ENCODE measurements at places on chromosomes 2 and 18.

DNA sequence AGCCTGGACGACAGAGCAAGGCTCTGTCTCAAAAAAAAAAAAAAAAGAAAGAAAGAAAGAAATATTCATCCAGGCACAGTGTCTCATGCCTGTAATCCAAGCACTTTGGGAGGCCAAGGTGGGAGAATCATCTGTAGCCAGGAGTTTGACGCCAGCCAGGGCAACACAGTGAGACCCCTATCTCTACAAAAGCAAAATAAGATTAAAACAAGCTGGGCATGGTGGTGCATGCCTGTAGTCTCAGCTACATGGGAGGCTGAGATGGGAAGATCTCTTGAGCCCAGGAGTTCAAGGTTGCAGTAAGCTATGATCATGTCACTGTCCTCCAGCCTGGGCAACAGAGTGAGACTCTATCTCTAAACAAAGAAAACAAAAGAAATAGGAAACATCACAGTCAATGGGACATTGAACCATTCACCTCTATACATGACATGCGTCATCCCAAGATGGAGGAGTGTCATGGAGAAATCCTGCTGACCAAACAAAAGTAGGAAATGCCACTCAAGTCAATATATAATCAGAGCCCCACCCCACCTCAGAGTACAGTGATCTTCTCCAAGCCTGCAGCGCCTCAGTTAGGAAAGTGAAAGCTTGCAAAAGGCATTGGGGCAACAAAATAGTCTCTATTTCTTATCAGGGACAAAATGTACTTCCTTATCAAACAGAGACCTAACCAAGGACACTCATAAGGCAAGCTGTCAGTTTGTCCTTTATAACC lies 9.8 kb downstream of the FEV start:
- DNase-seq = no peak

- DNase-seq = no peak
These were observed 58.8 kb downstream of the DGKD start for GRCh38 chr2:233413046-233413445.

DNA sequence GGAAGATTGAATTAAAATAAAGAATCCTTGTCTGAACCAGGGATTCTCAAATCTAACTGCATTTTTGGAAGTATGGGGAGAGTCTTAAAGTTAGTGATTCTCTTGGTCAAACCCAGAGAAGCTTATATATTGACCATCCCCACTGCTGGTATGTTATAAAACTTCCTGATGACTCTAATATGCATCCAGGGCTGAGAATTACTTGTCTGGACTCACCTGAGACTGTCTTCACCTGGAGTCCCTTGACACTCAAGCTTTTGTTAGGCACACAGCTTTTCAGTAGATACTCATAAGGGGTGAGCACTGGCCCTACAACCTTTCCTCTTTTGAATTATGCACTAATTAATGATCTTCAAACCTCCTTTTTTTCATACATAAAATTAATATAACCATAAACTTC lies 149.6 kb upstream of the GULP1 start:
- no peak for DNase-seq

- DNase-seq = no peak
These were observed 47.1 kb downstream of the CNGA3 start for GRCh38 chr2:98393354-98393753.

DNA sequence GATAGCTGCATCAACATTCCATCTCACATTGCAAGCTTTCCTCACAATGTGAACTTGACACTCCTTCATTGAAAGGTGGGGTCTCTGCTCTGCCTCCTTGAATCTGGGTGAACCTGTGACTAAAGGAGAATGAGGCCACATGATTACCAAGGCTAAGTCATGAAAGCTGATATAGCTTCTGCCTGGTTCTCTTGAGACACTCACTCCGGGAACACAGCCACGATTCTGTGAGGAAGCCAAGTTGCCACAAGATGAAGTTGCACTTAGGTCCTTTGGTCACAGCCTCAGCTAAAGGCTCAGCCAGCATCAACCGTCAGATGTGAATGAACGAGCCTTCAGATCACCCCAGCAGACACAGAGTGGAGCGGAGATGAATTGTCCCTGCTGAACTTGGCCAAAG lies 94.7 kb upstream of the FAM136A start:
- DNase-seq = no peak

DNA sequence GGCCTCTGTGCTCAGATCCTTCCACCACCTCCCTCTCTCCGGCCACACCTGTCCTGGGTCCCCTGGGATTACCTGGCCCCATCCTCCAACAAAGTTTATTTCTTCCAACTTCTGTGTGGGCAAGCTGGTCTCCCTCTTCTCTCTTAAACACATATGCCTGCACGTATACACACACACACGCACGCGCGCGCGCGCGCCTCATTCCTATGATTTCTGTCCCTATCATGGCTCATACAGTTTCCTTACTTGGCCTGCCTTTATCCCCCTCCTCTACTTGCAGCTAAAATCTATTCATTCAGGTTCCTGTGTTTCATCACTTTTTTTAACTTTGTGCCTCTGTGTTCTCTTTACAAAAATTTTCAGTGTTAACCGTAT lies 96.4 kb downstream of the LOXHD1 start:
- no peak for DNase-seq

- no peak for DNase-seq
These were observed 1307.8 kb upstream of the TMEFF2 start for GRCh38 chr2:193502363-193503035.

DNA sequence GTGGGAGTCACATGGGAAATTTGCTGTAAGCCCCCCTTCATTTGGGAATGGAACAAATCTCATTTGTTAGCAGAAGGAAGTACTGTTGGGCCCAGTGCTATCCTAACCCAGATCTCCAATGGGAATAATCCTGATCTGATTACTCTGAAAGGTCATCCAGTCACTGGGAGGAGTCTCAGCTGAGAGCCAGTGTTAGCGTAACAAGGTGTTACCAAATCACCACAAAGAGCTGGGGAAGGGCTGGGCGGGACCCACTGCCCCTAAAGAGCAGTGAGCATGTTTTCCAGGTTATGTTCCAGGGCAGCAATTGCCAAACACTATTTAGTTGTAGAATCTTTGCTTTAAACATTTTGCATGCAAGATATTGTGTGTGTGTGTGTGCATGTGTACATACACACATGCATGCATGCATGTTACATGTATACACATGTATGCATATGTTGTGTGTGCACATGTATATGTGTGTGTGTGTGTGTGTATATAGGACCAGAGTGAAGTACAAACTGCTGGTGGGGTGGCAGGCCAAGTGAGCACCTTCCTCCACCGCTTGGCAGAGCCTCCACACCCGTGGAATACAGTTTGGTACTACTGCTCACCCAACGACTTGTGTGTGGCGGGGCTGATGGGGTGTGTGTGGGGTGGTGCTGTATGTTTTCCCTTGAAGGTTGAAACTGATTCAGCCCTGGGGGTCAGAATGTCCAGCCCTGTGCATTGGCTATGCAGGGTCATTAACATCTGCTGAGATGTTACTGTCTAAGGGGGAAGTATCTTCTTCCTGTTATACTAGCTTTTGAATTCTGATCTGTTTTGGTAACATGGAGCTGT lies 15.2 kb downstream of the INPP5D start:
- DNase-seq = no peak

DNA sequence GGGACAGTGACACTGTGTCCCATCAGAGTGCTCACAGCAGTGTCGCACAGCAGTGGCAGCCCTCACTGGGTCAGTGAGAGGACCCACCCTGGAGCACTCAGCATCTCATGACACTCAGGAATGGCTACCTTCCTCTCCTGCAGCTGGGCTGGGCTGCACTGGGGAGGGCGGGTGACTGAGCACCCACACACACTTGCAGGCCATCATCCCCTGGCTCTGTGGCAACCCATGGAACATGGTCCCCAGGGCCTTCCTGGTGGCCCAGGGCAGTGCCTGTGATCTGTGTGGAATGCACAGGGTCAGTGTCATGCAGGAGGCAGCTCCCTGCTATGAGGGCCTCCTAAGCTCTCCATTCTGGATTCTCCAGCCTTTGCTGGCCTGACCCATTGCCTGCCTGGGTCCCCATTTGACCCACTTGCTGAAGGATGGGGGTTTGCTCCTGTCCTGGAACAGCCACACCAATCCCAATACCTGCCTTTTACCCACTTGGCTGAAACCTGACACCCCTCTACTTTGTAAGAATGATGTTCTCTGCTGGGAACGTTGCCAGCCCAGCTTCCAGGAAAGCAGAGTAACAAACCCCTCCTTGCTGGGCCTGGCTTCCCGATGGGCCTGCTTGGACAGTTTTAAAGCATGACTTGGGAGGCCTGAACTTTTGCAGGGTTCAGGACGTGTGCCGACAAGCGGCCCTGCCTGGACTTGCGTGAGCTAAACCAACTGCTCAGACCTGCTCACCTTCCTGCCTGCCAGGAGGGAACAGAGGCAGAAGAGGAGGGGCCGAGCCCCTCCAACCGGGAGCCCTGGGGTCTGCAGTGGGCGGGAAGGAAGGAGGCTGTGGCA lies 13.7 kb downstream of the HS6ST1 start:
- peak; percentile 18 for DNase-seq

- peak; percentile 10 for DNase-seq
These were observed 93.8 kb upstream of the FSIP2 start for GRCh38 chr2:185644828-185645227.

- no peak for DNase-seq
These were observed 174.0 kb downstream of the ARL4C start for GRCh38 chr2:234322766-234323465.

- no peak for DNase-seq
These were observed 28.9 kb downstream of the PPP1CB start for GRCh38 chr2:28780496-28780895.

- no peak for DNase-seq
These were observed 19.3 kb upstream of the ZC3H15 start for GRCh38 chr2:186466743-186467142.

- peak; percentile 14 for DNase-seq
These were observed 240.6 kb downstream of the SOX11 start for GRCh38 chr2:5932556-5933469.

GRCh38 chr2:152413228-152414030 lies 78.5 kb downstream of the FMNL2 start:
- DNase-seq = no peak

GRCh38 chr2:230939066-230939591 lies 14.1 kb upstream of the GPR55 start:
- no peak for DNase-seq

DNA sequence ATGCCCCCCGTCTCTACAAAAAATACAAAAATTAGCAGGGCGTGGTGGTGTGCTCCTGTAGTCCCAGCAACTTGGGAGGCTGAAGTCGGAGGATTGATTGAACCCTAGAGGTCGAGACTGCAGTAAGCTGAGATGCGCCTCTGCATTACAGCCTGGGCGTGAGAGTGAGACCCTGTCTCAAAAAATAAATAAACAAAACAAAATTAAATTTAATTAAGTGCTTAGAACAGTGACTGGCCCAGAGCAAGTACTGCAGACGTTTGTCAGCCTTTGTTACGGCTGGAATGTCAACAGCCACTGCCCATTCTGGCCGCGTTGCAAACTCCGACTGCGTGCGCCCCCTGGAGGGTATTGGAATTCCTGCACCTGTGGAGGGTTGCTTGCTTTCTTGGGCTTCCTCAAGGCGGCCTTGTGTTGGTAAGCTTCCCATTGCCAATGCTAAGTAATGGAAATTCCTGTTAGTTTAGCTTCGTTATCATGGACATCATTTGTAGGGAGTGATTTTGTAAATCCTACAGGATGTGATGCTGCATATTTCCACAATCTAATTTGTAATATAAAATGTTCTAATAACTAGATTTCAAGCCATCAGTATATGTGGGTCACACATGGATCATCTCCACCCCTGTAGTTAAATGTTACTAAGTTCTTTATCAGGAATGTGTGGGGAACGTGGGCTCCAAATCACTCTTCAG lies 15.9 kb upstream of the ATP6V1B1 start:
- DNase-seq = no peak

DNA sequence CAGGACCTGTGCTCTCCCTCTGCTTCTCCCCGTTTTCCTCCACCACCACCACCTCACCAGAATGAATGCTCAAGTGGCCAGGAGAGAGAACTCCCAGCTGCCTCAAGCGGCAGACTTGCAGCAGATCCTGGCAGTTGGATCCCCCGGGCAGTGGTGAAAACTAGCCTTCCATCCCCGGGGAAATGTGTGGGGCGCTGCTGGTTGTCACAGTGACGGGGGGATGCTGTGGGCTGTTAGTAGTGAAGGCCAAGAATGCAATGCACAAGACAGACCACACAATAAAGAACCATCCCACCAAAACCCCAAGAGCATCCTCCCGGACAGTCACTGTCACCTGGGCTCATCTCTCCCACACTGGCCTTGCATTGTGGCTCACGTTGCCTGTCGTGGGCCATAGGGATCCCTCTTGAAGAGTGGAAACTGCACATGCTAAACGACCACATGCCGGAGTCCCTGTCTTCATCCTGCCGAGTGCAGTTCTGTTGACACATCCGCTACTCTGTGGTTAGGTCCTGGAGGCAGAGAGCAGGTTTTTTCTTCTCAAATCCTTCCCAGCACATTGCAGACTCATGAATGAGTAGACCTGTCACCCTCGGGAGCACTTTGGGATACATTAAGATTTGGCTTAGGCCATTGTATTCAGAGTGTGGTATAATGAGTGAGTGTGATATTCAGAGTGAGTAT lies 13.5 kb downstream of the SPATA3 start:
- DNase-seq = no peak

GRCh38 chr2:33497221-33497650 lies 20.8 kb downstream of the RASGRP3 start:
- DNase-seq = no peak

DNA sequence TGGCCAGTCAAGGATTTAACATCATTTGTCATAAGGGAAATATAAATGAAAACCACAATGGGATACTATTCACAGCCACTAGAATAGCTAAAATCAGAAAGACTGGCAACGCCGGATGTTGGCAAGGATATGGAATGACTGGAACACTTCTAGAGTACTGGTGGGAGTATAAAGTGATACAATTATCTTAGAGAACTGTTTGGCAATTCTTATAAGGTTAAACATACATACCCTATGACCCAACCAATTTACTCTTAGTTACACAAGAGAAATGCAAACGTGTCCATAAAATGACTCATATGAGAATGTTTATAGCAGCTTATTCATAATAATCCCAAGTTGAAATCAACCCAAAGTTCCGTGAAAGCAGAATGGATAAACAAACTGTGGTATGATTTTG lies 35.1 kb downstream of the MAPK4 start:
- DNase-seq = no peak

DNA sequence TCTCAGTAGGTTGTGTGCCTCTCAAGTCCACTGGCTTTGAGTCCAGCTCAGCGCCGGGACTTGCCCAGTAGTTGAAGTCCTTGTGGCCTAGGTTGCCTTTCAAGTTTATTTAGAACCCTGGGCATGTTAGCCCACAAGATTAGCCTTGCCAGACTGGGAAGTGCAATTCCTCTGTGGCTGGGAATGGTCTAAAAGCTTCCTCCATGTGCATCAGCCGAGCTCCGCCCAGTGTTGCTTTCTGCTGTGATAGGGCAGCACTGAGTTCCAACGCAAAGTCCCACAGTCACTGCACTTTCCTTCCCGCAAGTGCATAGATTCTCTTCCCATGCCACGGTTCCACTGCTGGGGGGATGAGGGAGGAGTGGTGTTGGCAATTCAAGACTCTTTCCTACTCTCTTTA lies 308.9 kb upstream of the THUMPD2 start:
- DNase-seq = no peak

GRCh38 chr18:62648045-62648678 lies 67.2 kb upstream of the PHLPP1 start:
- no peak for DNase-seq

Measured in NCI-H446 treated with DMSO at 0.1 percent for 48 hours (cell line).